Activated T-helper 1 cell treated with anti-CD3 and anti-CD28 coated beads, Interleukin-12 subunit alpha, Interleukin-12 subunit beta, Interleukin-2, Interleukin-4 antibody, amounts not matched to agents 30 ng/mL and 10 ng/mL and 1 ng/mL, durations not matched to agents 14 hours and 24 hours and 36 hours (primary cell): ENCODE measurements at places on chromosomes 12 and 14. TPM values are rescaled to one million over a fixed set of nuclear protein-coding genes. Genes with fewer than 3 reads are reported as not detected.
A peak's percentile ranks its signal among the peaks of the same experiment; 100 is the strongest.

The PAX9 gene
- total RNA-seq, result not detected in 2 replicates

The ACOT6 gene
- total RNA-seq, result not detected in 2 replicates

The TRIM9 gene
- 0.31 TPM in 1 of 2 replicates, not detected in the other for total RNA-seq

The MAP1LC3B2 gene
- total RNA-seq, result 0.49 and 0.57 TPM in 2 replicates

The KRT73 gene
- total RNA-seq, result not detected in 2 replicates

The PLBD1 gene
- not detected in 2 replicates for total RNA-seq

The SMIM41 gene
- 0.44 TPM in 1 of 2 replicates, not detected in the other for total RNA-seq

The SLC39A5 gene
- 0.54 and 1.4 TPM in 2 replicates for total RNA-seq

The SERPINA1 gene
- total RNA-seq, result 0.12 TPM in 1 of 2 replicates, not detected in the other

The RNASE7 gene
- total RNA-seq, result not detected in 2 replicates

The FGF6 gene
- not detected in 2 replicates for total RNA-seq

The ZC2HC1C gene
- 0.71 and 0.80 TPM in 2 replicates for total RNA-seq

- DNase-seq, result no peak
Measured at GRCh38 chr14:90726656-90727055, 89.6 kb downstream of the TTC7B start.

DNA sequence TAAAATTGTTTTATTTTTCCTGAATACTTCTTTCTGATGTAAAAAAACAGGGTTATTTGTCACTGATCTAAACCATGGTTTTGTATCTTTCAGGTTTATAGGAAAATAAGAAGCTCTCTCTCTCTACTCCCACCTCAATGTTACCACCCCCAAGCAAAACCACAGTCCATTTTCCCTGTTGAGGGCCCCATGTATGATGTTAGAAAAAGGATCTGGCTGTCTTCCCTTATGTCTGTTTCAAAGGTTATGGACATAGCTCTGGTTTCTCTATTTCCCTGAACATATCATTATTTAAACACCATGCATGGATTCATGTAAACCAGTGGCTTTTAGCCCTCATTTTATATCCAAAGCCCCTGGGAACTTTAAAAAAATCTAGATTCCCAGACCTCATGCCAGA is 649.0 kb upstream of the TBX3 start:
- DNase-seq, result no peak

GRCh38 chr14:72812292-72812851 is 81.5 kb downstream of the DPF3 start:
- no peak for DNase-seq

DNA sequence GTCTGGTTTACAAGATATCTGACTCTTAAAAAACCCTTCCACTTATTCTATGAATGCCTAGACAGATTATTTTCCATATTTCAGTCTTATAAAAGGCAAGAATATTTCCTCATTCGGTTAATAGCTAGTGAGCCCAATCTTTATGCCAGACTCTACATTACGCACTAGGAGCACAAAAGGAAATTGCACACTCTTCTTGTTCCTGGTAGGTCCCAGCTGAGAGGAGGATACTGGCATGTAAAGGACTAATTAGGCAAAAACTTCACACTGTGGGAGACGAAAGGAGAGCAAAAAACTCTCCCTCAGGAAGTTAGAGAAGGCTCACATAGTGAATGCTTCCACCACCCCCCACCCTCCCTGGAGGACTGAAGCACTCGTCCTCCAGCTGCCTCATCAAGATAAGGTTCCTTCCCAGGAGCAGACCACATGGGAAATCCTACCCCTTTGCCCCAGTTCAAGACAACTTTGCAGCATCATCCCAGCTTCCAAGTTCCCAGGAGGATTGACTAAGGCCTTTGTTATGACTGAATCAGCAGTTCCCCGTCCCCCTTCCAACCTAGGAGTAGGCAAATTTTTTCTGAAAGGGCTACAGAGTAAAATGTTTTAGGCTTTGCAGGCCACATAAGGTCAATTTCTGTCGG is 14.5 kb downstream of the CAPZA3 start:
- DNase-seq, result no peak

GRCh38 chr14:91582761-91583160 is 72.7 kb upstream of the PPP4R3A start:
- DNase-seq, result no peak

- DNase-seq, result no peak
Measured at GRCh38 chr14:38964630-38965029, 138.4 kb downstream of the SEC23A start.

GRCh38 chr14:74418031-74418430 is 8.0 kb downstream of the SYNDIG1L start:
- DNase-seq, result no peak

DNA sequence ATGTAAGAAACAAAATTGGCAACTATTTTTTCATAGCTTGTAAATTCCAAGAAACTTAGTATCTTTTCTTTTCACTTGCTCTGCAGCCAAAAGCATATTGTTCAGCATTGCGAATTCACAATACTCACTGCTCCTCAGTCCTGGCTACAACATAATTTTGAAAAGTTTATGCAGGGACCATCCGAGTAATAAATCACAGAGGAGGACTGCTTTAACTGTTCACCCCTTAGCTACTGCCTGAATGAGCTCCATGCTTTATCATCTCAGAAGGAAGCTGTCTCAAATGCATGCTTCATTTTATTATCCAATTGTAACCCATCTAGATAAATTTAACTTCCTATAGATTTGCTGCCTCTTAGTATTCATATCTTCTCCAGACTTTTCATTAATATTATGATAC is 827.8 kb downstream of the DIO2 start:
- no peak for DNase-seq

GRCh38 chr14:45135156-45135555 is 574 bp upstream of the FANCM start:
- peak; percentile 2 for DNase-seq

DNA sequence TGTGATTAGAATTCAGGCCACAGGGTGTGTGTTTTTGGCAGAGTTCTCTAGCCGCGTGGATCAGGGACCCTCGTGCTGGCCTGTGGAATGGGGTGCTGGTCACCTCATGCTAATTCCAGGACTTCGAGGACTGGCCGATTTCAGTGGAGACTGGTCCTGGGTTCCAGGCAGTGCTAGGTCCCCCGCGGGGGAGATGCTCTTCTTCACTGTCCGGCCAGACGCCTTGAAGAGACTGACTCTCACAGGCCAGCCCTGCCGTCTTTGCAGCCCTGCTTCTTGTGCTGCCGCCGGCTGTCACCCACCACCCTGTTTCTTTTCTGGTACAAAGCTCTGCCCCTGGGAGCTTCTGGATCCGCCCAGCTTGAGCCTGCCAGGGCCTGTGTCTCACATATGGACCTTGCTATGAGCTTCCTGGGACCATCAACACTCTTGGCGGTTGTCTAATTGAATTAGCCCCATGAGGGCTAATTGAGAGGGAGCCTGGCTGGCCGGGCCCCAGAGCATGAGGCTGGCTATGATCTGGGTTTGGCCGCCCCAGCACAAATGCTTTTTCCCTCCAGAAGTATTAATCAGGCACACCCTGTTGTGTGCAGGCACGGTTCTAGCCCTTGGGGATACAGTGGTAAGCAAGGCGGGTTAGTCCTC is 8.2 kb downstream of the MLXIP start:
- DNase-seq, result no peak

DNA sequence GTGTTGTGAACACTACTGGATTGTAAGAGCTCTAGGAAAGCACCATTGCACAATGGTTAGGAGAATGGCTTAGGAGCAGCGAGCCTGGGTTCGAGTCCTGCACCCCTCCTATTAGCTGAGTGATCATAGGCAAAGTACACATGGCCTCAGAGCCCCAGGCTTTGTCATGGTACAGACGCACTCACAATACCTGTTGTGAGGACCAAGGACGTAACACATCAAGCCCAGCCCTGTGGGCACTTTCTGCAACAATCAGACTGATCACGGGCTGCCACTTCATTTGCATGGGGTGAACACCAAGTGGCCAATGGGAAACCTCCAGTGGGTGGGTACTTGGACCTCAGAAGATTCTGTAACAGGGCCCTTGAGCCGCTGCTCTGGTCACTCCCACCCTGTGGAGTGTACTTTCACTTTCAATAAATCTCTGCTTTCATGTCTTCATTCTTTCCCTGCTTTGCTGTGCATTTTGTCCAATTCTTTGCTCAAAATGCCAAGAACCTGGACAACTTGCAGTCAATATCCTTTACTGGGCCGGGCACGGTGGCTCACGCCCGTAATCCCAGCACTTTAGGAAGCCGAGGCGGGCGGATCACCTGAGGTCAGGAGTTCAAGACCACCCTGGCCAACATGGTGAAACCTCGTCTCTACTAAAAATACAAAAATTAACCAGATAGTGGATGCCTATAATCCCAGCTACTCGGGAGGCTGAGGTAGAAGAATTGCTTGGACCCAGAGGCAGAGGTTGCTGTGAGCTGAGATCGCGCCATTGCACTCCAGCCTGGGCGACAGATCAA is 28.2 kb downstream of the GLRX5 start:
- DNase-seq, result no peak
